ENCODE measurements at places on chromosomes 6 and 20. TPM values are rescaled to one million over a fixed set of nuclear protein-coding genes. Genes with fewer than 3 reads are reported as not detected.

SLC35A1 gene
- 17.7 TPM for total RNA-seq

CCM2L gene
- total RNA-seq = 2.3 TPM

YWHAB gene
- 110 TPM for total RNA-seq

ADTRP gene
- total RNA-seq = not detected

TOMM34 gene
- total RNA-seq = 9.2 TPM

CDH4 gene
- total RNA-seq = not detected

CEBPB gene
- total RNA-seq = 173 TPM

TAGAP gene
- 1.8 TPM for total RNA-seq

SLA2 gene
- total RNA-seq = 0.54 TPM

HSPA1L gene
- 1.4 TPM for total RNA-seq

FNDC1 gene
- total RNA-seq = 17.7 TPM

MAFB gene
- total RNA-seq = 18.6 TPM

BEND6 gene
- total RNA-seq = 1.5 TPM

BMP5 gene
- total RNA-seq = under 0.01 TPM

DEFB124 gene
- not detected for total RNA-seq

KCNK15 gene
- total RNA-seq = 0.71 TPM

VSTM2L gene
- total RNA-seq = 2.5 TPM

MOG gene
- total RNA-seq = not detected

KCNQ2 gene
- total RNA-seq = 0.95 TPM

RNF146 gene
- total RNA-seq = 76.4 TPM

EYS gene
- not detected for total RNA-seq

ERGIC3 gene
- 230 TPM for total RNA-seq

DPPA5 gene
- not detected for total RNA-seq

SLC26A8 gene
- total RNA-seq = not detected

JAG1 gene
- total RNA-seq = 29.9 TPM

C6orf58 gene
- not detected for total RNA-seq

PSORS1C2 gene
- not detected for total RNA-seq

MTFR2 gene
- total RNA-seq = not detected

HMGCLL1 gene
- 1.8 TPM for total RNA-seq

All from sigmoid colon (tissue), 7 donors.